Hematopoietic multipotent progenitor cell (in vitro differentiated cells): ENCODE measurements at places on chromosomes 7 and 10.
A peak's percentile ranks its signal among the peaks of the same experiment; 100 is the strongest.

GRCh38 chr7:139294951-139295575 is 46.1 kb upstream of the FMC1 start:
- DNase-seq = no peak

- DNase-seq = no peak
Measured at GRCh38 chr7:40880581-40880980, 745.8 kb downstream of the SUGCT start.

DNA sequence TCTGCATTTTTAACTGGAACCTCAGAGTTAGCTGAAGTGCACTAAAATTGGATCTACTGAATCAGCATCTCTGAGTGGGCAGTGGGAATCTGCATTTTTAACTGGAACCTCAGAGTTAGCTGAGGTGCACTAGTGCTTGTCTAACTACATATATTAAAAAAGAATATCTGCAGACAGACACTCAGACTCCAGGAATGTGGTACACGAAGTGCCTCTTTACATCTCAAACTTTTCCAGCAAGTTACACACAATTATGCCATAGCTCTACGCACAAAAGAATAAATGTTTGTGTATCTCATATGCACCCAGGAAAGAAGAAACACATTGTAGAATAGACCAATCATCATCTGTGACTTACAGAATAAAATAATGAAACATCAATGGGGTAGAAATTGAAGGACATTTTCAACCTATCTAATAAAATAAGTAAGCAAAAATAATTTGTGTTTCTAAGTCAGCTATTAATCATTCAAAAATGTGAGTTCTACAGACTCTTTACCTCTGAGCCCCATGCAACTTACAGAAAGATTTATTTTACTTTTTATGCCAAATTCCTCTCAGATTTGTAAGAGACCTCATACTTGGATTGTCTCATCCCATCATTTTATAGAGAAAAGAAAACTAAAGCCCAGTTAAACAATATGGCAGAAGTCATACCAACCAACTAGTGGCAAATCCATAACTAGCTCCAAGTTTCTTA is 28.3 kb downstream of the PPP1R3A start:
- no peak for DNase-seq

- no peak for DNase-seq
Measured at GRCh38 chr10:16966991-16967865, 150.0 kb upstream of the RSU1 start.

DNA sequence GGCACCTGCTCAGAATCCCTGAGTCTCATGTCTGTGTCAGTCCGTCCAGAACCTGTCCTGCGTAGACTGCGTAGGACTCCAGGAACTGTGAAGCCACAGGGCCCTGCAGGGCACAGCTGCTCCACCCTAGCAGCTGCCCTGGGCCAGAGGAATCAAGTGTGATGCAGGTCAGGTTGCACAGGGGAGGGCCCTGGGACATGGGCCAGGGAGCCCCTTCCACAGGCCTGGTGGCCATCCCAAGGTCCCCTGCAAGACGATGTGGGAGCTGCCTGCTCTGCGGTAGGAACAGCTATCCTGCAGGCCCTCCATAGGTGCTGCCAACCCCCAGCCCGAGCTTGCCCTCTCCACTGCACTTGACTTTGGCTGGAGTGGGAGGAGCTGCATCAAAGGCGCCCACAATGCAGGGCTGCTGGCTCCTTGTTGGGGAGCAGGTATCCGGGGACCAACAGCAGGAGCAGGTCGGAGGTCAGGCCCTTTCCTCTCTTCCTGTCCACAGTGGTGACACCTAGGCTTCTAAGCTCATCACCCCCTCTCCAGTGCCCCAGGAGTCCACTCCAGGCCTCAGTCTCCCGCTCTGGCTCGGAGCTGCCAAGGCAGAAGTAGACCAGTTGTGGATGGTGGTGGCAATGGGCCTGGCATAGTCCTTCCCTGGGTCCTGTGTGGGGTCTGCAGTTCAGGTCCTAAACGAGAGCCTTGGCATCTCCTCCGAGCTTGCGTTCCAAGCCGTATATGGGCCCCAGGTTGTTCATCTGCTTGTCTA is 149.1 kb downstream of the MAPK8 start:
- no peak for DNase-seq

- DNase-seq = no peak
Measured at GRCh38 chr7:25928549-25929330, 223.3 kb upstream of the NFE2L3 start.

DNA sequence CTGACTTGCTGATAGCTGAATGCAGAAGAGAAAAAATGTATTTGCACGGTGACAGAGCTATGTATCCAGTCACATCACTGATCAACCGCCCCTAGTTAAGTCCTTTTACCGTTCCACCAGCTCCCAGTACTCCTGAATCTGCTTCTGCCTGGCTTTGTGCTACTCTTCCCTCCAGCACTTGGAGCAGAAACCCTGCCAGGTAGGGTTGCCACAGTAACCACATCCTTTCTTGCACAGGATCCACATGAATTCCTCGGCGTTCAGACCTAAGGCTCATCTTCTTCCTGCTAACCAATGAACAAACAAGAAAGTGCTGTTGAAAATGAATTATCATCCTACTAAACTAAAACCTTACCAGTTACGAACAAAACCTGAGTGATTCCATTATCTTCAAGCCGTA is 52.0 kb upstream of the KCTD7 start:
- no peak for DNase-seq

GRCh38 chr7:98826811-98827231 is 43.0 kb downstream of the TMEM130 start:
- DNase-seq = no peak

DNA sequence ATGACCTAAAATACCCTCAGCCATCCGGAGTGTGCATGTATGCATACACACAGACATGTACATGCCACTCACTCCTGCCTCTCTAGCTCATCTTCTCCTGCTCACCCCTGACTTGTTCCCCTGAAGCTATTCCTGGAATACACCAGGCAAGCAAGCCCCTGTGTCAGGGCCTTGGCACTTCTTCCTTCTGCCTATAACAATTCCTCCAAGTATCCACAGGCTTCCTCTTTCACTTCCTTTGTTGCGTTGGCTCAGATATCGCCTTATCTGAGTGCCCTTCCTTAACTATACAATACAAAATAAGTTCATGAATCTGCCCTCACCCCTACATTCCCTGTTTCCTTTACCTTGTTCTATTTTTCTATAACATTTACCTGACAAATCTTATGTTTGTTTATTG is 88.8 kb downstream of the NOD1 start:
- no peak for DNase-seq

GRCh38 chr10:29663718-29664117 is 28.9 kb upstream of the SVIL start:
- no peak for DNase-seq

- DNase-seq = no peak
Measured at GRCh38 chr7:11450281-11450680, 381.7 kb downstream of the THSD7A start.

DNA sequence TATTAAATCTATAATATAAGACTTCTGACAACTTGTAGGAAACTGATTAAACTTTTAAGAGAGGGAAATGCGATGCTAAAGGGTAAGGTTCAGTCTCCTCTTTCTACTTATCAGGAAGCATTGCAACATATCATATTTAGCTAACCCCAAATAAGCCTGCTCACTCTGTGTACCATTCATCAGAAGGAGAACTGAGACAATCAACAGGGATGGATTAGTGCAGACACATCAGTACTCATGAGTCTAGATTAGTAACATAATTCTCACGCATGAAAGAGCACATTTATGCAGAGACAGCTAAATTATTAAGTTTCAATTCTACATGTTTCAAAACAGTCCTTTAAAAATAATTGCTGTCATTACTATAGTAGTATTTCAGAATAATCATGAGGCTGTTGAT is 354.2 kb upstream of the ZWINT start:
- DNase-seq = no peak

GRCh38 chr7:128831178-128831993 is 1.2 kb downstream of the FLNC start:
- peak; percentile 29 for DNase-seq

DNA sequence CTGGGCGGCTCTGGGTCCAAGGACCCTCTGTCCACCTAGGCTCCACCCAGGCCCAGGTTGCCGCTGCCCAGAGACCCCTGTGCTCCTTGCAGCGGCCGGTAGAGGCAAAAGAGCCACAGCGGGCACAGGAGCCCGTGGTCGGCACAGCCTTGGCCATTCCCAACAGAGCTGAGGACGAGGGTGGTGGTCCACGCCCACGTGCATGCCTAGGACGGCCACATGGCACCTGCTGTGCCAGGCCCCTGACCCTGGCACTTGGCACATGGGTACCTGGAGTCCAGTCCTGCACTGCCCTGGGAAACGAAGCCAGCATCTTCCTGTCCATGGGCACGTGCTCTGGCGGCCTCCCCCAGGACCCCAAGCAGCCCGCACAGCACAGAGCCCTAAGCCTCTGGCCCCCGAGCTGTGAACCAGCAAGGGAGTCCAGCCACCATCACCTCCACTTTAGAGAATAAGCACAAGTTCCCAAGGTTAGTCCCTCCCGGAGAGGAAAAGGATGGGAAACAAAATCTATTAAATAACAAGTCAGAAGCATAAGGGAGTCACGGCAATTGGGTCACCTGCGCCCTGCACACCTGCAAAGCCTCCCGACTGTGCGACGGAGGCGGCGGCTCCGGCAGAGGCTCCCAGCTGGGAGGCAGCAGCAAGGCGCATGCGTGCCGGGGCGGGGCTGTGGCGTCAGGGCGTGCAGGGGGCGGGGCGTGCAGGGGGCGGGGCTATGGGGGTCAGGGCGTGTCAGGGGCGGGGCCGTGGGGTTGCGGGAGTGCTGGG is 59.1 kb downstream of the STK32C start:
- peak; percentile 49 for DNase-seq

DNA sequence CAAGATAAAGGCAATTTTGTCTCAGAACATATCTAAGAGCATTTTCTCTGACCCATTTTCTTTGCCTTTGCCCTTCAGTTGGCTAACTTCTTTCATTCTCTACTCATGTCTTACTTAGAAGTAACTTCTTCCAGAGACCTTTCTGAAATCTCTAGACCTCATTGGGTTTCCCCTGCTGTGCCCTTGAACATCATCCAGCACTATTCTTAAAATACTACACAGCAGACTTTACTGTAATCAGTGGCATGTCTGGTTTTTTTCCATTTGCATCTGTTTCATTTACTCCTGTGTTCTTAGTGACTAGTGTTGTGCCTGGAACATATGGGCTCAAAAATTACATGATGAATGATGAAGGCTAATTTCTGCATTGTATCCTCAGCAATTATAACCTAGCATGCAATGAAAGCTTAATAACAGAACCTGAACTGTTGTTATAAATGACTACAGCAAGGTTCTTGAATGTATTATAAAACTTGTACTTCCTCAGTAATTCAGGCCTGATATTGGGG is 301.9 kb downstream of the CDK14 start:
- no peak for DNase-seq

DNA sequence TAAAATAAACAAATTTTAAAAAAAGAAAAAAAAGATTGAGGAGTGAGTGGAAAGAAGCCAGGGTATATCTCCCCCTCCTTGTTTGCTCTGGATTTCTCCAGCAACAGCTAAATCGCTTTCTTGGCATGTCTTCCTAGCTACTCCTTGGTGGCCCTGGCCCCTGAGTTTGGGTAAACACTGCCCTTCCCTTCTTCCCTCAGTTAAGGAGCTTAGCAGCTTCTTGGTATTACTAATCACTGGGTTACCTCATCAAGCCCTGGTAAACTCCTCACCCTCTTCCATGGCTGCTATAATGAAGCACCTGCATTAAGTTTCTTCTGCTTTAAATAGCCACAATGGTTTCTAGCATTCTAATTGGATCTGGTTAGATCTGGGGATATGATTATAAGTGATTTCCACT is 269.8 kb downstream of the FZD1 start:
- no peak for DNase-seq

GRCh38 chr10:122021828-122022227 is 32.9 kb downstream of the TACC2 start:
- DNase-seq = no peak

DNA sequence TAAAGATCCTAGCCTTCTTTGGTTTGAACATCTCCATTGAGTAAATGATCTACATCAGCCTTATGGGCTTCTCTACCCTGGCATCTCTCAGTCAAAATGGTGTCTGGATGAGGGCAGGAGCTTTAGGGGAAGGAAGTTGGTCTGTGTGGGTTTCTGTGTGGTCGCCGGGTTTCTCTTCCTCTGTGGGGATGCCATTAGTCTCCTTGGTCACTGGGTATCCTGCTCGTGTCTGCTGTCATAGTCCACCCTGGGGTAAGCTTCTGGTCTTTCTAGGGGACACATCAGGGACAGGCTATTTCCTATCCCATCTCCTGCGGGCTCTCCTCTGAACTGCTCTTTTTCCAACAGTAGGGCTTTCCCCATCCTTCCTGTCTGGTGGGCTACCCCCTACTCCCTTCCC is 150.3 kb upstream of the NPY start:
- DNase-seq = peak; percentile 26

DNA sequence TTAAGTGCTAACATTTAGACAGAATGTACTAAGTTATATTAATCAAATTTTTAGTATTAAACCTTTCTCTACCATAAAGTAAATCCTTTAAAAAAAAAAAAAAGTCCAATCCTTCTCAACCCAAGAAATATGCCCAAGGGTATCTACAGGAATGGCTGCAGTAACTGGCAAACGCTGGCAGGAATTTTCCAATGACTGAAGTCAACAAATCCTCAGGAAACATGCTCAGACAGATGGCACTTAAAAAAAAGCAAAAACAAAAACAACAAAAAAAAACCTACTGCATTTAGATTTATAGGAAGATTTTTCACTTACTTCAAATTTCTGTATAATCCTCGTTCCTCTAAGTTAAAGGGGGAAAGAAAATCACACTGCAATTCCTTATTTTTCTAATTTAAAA is 666 bp downstream of the SVIL start:
- no peak for DNase-seq

GRCh38 chr7:45031829-45032228 is 31.8 kb downstream of the CCM2 start:
- DNase-seq = no peak

GRCh38 chr7:116711790-116712189 is 39.8 kb downstream of the MET start:
- no peak for DNase-seq

- no peak for DNase-seq
Measured at GRCh38 chr10:4213441-4213840, 428.4 kb upstream of the KLF6 start.

DNA sequence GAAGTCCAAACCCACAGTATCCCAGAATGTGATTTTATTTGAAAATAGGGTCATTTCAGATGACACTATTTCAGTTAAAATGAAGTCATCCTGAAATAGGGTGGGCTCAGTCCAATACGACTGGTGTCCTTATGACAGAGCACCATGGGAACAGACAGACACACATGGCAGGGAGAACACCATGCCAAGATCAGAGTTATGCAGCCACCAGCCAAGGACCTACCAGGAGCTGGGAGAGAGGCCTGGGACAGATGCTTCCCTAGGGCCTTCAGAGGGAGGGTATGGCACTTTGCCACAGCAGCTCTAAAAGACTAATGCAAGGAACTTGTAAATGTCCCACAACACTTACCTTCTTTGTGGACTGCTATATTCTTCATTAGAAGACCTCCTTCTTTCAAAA is 226.5 kb downstream of the NEBL start:
- no peak for DNase-seq
